ENCODE measurements at places on chromosomes 4 and X. TPM values are rescaled to one million over a fixed set of nuclear protein-coding genes. Genes with fewer than 3 reads are reported as not detected.

DNA sequence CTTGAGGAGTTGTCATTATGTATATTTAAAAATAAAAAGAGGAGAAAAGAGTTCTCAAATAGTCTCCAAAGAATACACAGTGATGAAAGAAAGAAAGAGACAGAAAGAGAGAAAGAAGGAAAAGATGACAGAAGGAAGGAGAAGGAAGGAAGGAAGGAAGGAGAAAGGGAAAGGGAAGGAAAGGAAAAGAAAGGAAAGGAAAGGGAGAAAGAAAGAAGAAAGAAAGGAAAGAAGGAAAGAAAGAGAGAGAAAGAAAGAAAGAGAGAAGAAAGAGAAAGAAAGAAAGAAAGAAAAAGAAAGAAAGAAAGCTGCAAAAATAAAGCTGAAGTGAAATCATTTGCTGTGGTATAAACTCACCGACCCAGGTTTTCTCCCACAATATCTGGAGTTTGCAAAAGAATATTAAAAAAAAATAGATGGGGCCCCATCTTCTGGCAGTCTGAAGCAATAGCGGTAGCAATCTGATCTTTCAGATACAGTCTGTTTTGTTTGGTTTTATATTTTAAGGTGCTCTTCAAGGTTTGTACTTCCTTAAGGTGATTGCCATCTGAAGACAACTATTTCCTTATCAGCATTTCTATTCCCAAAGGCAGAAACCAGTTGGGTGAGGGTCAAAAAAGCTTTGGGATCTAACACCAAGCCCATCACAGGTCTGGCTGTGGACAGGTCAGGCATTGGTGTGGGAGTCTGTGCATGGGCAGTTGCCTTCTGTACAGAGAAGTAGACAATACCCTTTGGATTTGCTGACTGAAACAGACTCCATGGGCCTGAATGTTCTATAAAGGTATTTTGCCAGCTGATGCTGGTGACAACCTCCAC is 160.4 kb downstream of the CPEB2 start:
- no peak for DNase-seq

GRCh38 chr4:54063737-54064316 is 578 bp downstream of the CHIC2 start:
- DNase-seq: peak; percentile 73

The VCX gene
- total RNA-seq: not detected

DNA sequence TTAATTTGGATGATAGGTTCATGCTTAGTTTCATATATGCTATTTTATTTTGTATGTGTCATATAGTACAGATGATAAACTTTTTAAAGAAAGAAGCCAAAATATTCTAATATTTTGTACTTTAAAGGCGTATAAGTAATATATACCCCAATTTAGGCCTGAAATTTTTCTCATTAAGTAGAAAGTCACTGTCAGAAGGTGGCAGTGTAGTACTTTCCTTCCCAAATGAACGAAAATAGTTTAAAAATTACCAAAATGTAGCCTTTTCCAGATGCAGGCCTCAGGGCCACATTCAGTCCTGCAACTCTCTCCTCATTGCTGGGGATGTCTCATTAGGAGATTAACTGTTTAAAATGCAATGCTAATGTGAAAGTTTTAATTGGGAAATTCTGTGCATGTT is 1263.6 kb downstream of the C4orf33 start:
- DNase-seq: no peak

DNA sequence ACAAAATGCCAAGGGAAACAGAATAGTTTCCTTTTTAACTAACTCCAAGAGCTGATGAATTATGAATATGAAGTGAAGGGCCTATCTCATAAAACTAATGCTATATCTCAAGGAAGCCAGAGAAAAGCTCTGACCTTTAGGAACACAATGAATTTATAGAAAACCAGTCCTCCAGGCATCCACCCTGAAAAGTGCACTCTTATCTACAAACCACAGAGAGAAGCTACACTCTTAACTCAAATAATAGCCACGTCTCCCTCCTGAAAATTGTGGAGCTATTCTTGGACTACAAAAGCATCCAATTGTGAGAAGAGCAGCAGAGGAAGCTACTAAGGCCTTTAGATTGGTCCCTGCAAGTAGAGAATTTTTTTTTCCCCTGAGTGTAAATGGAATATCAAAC is 253.9 kb downstream of the IL15 start:
- no peak for DNase-seq

- DNase-seq: no peak
These were observed 218.7 kb downstream of the NWD2 start for GRCh38 chr4:37463033-37463856.

- DNase-seq: peak; percentile 26
These were observed 53.9 kb downstream of the ABLIM2 start for GRCh38 chr4:8104491-8105305.

DNA sequence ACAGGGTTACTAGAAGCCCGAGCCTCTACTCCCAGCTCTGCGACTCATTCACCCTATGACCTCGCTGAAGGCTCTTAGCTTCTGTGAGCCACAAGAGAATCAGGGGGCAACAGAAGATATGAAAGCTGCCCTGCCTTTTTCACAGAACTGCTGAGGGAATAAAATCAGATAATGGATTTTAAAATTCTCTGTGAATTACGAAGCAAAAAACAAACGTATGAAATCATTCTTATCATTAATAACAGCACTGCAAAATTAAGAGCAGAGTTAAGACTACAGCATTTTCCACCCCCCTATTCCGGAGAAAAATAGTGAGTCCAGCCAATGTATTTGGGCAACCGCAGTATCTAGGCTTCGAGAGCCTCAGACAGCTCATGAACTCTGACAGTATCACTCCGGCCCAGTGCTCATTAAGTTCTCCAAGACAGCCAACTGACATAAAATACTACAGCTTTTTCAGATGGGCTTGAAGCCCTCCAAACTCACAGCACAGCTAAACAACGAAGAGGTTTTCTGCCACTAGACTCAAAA is 33.4 kb downstream of the AFAP1 start:
- no peak for DNase-seq

DNA sequence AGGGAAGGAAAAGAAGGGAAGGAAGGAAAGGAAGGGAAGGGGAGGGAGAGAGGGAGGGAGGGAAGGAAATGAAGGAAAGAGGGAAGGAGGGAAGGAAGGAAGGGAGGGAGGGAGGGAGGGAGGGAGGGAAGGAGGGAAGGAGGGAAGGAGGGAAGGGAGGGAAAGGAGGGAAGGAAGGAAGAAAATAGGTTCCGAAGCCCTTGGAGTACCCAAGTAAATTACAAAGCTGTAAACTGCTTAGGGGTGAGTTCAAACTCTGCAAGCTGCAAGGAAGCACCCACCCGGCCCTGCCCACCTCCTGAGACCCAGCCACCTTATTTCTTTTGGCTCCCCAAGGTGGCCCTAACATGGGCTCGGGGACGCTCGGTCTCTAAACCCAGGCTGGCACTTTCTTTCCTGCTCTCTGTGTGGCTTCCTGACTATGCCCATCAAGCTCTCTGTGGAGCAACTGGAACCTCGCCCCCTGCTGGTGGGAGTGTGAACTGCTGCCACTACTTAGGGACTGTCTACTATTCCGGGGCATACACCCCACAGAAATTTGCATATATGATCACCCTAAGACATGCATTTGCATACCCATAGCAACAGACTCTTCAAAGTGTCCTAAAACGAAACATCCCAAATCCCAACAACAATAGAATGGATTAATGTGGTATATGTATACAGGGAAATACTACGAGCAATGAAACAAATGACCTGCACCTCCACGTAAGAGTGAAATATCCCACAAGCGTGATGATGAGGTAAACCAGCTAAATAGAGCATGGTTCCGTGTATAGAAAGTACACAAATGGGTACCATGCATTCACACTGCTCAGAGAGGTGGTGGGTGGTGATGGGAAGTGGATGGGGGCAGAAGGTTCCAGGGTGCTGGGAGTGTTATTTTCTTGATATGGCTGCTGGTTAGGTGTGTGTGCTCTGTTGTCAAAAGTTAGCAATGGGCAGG is 151.7 kb upstream of the TBL1X start:
- no peak for DNase-seq

GRCh38 chrX:10482261-10482660 is 138.1 kb downstream of the MID1 start:
- peak; percentile 66 for DNase-seq

GRCh38 chr4:9924750-9925149 is 96.5 kb downstream of the SLC2A9 start:
- DNase-seq: no peak

DNA sequence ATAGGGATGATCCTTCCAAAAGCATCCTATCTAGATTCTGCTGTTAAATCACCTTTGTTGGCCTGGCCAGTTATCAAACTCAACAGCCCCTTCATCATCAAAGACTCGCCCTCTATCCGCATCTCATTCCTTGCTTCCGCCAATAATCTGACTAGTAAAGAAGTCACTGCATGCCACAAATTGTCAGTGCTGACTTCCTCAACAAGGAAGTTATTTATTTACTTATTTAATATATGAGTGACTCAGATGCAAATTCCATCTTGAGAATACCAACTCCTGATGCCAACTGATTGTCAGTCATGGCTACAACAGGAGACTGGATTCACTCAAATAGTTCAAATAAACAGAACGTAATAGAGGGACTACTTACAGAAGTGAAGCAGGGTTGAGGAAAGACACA is 283.8 kb downstream of the TRIML1 start:
- DNase-seq: no peak

- DNase-seq: no peak
These were observed 232.5 kb upstream of the GPRIN3 start for GRCh38 chr4:89539797-89540711.

GRCh38 chr4:102524691-102525090 is 23.5 kb downstream of the NFKB1 start:
- no peak for DNase-seq

The ADAM29 gene
- total RNA-seq: not detected

The MAGEA2 gene
- total RNA-seq: not detected

DNA sequence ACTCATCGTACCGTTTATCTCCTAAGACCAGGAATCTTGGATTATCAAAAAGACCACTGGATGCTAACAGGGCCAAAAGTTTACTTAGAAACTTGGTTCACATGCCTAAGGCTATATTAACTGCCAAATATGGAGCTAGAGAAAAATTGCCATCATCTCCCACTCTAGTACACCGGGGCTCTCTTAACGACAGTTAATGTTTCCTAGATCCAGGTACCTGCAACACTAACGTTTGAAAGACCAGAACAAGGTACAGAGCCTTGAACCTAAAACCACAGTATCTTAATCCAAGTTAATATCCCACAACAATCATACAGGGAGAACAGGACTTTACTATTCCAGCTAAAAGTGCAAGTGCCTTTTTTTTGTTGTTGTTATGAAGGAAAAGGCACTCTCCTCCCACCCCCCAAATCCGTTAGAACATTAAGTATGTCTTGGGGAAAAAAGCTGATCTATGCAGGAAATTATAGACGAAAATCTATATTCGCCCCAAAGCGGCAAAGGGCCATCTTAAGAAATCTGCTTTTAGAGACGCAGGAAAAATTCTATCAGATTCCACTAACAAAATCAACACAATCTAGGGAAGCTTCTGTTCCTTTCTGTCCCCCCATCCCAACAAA is 1.3 kb downstream of the G3BP2 start:
- no peak for DNase-seq

The NAP1L3 gene
- 0.76 TPM for total RNA-seq

The COX7B2 gene
- total RNA-seq: not detected

The HHIP gene
- total RNA-seq: not detected

- DNase-seq: peak; percentile 37
These were observed 9.3 kb downstream of the ATP5ME start for GRCh38 chr4:664713-665231.

The TRPC3 gene
- total RNA-seq: 0.14 TPM

DNA sequence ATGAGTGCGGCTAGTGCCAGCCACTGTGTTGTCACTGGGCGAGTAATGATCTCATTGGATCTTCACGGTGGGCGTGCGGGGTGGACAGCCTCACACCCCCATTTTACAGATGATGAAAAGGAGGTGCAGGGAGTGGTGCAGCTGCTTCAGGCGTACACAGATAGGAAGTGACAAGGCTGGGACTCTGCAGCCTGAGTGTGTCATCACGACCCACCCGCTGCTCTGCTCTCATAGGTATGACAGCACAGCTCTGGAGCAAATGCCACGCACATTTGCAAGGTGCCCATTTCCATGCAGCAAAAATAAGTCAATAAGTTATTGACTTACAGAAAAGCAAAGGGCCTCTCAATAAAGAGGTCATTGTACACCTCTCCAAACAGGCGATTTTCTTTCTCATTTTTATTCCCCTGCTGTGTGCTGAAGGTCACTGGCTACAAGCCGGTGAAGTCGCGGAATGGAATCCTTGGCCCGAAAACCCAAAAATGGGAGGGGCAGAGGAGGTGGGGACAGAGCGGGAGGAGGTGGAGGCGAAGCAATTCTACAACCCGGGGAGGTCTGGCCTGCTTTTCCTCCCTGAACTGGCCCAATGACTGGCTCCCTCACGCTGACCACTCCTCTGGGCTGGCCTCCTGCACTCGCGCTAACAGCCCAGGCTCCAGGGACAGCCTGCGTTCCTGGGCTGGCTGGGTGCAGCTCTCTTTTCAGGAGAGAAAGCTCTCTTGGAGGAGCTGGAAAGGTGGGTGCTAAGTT is at the start of gene SOD3:
Gene SOD3 (plus strand): TSS at position 658 of the 750 bp plus-strand sequence. CDS start 3,949 bp downstream, outside the sequence.
- peak; percentile 87 for DNase-seq

The OTUD6A gene
- total RNA-seq: not detected

DNA sequence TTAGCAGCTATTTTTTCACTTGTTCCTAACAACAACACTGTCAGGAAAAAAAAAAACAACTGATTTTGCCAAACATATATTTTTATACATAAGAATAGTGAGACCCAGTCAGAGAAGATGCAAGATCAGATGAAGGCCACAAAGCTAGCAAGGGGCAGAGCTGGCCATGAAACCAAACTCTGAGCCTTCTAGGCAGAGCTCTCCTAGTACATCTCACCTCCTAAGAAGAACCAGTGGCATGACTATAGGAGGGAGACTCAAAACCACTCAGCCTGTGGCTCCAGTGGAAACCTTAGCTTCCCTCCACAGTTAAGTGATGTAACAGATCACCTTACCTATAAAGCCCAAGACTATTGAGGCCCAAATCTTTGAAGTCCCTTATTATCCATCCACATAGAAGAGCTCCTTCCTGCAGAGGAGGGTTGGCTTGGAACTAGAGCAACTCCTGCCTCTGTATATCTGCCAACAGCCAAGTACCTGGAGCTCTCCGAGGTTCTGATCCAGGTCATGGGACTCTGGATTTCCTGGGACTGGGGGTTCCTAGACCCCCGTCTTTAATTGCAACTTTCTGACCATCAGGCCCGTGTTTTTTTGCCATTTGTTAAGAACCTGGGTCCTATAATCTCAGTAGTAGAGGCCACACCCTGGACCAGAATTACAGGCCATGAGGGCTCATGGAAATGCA is 136.5 kb downstream of the SH3KBP1 start:
- DNase-seq: no peak

The CXCR3 gene
- total RNA-seq: 0.32 TPM

DNA sequence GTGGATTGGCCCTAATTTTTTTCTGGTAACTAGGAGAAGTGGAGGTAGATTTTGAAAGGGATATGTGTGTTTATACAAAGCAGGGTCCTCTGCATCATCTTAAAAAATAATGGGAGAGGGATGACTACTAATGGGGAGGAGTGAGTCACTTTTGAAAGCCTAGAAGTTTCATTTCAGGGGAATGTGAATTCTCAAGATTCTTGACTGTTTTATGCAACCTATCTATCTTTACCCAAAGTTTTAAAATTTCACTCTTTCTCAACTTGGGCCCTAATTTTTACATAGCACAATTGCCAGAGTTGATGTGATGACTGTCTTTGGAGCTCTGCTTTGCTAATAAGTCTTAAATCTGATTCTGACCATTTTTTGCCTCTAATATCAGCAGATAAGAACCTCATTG is 445.2 kb downstream of the GRXCR1 start:
- no peak for DNase-seq

The NHS gene
- total RNA-seq: 2.8 TPM

- DNase-seq: peak; percentile 53
These were observed 67.8 kb downstream of the GATB start for GRCh38 chr4:151692821-151693673.

The HSD17B11 gene
- 13.6 TPM for total RNA-seq
